ENCODE measurements at places on chromosomes 5 and 9. TPM values are rescaled to one million over a fixed set of nuclear protein-coding genes. Genes with fewer than 3 reads are reported as not detected.

The PPP2R2B gene
- 21.3 TPM for total RNA-seq

DNA sequence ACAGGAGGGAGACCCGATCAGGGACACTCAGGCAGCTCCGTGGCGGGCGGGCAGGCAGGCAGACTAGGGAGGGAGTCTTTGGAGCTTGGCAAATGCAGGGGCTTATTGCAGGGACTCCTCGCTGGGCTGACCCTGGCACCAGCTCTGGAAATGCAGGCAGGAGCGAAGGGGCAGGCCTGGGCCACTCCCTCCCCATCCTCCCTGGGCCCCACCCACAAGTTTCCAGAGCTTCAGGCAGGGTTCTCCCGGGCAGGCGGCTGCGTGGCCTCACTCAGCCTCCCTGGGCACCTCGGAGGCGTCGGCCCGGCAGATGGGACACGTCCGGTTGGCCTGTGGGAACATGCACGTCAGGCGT lies 8.5 kb downstream of the RNF44 start:
- H3K27ac ChIP-seq, result no peak overlapping the region
- peaks cover 14% of the 10 kb centered on the region for H3K36me3 ChIP-seq
- H3K4me1 ChIP-seq, result peaks cover 5% of the 10 kb centered on the region
- H3K4me3 ChIP-seq, result no peak overlapping the region
- no peak for DNase-seq

DNA sequence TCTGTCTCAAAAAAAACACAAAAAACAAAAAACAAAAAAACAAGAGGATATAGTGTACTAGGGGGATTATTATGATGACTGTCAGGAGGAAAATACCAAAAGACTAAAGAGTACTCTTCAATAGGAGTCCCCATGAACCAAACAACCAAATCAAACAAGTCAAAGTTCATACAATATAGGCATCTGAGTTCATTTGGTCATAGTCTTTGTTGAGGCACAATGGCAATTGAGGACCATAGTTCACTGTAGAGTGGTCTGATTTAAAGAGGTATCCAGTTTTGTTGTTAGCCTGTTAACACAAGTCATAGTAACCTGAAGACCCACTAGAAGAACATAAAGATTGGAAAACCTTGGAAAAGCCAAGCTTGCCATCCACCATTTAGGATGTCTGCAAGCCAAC lies 11.3 kb upstream of the UBTD2 start:
- H3K27me3 ChIP-seq, result no peaks in the 10 kb centered on the region
- DNase-seq, result no peak
- no peak overlapping the region for H3K27ac ChIP-seq
- H3K4me3 ChIP-seq, result no peak overlapping the region
- H3K4me1 ChIP-seq, result no peaks in the 10 kb centered on the region
- H3K36me3 ChIP-seq, result no peaks in the 10 kb centered on the region

- H3K4me3 ChIP-seq, result no peak overlapping the region
- no peaks in the 10 kb centered on the region for H3K36me3 ChIP-seq
- H3K27ac ChIP-seq, result no peak overlapping the region
- DNase-seq, result no peak
- H3K27me3 ChIP-seq, result no peaks in the 10 kb centered on the region
Observed at GRCh38 chr5:78550891-78551290, 97.7 kb downstream of the LHFPL2 start.

DNA sequence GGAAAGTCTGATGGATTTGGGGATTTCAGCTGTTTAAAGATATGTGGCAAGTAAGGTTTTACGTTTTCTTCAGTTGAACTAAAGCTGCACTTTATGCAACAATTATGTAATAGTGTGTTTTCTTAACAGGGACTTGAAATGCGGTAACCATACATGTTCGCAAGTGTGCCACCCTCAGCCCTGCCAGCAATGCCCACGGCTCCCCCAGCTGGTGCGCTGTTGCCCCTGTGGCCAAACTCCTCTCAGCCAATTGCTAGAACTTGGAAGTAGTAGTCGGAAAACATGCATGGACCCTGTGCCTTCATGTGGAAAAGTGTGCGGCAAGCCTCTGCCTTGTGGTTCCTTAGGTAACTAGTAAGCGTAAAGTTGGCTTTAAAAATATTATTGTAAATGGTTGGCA lies 28.5 kb downstream of the NFX1 start:
- no peaks in the 10 kb centered on the region for H3K27me3 ChIP-seq
- H3K36me3 ChIP-seq, result peaks cover 57% of the 10 kb centered on the region
- H3K4me1 ChIP-seq, result no peaks in the 10 kb centered on the region
- DNase-seq, result no peak
- no peak overlapping the region for H3K27ac ChIP-seq
- H3K4me3 ChIP-seq, result no peak overlapping the region

- no peak overlapping the region for H3K27ac ChIP-seq
- no peaks in the 10 kb centered on the region for H3K36me3 ChIP-seq
- H3K4me3 ChIP-seq, result no peak overlapping the region
- H3K27me3 ChIP-seq, result no peaks in the 10 kb centered on the region
Observed at GRCh38 chr5:10592601-10593000, 28.7 kb downstream of the ANKRD33B start.
